ENCODE measurements at places on chromosomes 2 and 18.
A peak's percentile ranks its signal among the peaks of the same experiment; 100 is the strongest.

DNA sequence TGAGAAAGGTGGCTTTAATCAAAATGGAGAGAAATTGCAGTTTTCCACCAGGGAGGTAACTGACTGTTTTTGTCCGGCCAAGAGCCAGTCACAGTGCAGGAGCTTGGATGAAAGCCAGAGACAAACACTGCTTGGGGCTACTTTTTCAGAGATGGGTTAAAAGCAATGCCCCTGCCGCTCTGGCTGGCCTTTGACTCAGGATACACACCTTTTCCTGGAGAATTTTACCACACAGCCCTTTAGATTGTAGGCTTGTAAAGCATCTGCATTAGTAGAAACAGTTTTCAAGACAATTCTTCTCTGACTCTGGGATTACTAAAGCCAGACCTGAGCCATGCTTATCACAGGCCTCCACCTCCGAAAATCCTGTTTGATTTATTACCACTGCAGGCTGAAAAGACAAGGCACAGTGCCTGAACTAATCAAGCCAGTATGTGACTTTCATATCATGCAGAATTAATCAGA lies 79.7 kb downstream of the CCBE1 start:
- DNase-seq = no peak

DNA sequence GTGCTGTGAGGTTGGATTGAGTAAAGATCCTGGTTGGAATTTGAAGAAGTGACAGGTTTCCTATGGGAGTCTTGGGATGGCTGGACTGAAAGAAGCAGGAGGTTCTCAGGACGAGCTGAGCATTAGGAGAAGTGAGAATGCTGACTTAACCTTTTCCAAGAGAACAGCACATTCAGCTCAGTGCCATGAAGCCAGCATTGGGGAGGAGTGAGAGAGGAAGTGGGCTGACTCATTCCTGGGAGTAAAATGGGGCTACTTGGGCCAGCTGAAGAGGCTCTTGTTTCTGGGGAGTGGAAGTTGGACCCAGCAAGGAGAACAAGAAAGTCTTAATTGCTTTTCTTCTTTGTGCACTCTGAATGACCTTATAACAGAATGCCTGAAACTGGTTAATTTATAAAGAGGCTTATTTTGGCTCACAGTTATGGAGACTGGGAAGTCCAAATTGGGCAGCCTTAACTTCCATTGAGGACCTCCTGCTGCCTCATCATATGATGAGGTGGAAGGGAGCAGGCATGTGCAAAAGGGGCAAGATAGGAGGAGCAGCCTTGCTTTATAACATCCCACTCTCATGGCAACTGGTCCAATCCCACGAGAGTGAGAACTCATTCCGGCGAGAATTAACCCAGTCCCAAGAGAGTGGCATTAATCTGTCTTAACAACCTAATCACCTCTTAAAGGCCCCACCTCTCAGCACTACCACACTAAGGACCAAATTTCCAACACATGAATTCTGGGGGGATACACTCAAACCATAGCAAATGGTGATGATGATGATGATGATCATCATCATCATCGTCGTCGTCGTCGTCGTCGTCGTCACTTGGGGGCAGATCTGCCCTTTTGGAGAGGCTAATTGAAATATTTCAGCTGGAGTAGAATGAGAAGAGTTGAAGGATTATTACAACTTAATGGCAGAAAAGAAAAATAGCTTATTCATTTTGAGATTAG lies 26.1 kb downstream of the DGUOK start:
- DNase-seq = no peak

- DNase-seq = peak; percentile 40
These were observed 8.8 kb downstream of the RALB start for GRCh38 chr2:120261387-120262006.

- no peak for DNase-seq
These were observed 2.0 kb upstream of the CHRNA1 start for GRCh38 chr2:174766271-174766670.

- no peak for DNase-seq
These were observed 400.0 kb downstream of the ARHGAP15 start for GRCh38 chr2:143529118-143529720.

DNA sequence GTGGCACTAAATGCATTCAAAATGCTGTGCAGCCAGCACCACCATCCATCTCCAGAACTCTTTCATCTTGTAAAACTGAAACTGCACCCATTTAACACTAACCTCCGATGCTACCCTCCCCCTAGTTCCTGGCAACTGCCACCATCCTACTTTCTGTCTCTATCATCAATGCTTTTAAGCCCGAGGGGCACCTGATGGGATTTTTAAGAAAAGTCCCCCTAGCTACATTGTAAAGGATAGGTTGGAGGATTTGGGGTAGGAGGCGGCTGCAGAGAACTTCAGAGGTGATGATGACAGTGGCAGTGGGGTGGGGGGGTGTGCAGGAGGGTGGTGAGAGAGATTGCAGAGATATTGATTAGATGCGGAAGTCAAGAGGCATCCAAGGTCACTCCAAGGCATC lies 10.8 kb upstream of the YWHAQ start:
- peak; percentile 21 for DNase-seq

DNA sequence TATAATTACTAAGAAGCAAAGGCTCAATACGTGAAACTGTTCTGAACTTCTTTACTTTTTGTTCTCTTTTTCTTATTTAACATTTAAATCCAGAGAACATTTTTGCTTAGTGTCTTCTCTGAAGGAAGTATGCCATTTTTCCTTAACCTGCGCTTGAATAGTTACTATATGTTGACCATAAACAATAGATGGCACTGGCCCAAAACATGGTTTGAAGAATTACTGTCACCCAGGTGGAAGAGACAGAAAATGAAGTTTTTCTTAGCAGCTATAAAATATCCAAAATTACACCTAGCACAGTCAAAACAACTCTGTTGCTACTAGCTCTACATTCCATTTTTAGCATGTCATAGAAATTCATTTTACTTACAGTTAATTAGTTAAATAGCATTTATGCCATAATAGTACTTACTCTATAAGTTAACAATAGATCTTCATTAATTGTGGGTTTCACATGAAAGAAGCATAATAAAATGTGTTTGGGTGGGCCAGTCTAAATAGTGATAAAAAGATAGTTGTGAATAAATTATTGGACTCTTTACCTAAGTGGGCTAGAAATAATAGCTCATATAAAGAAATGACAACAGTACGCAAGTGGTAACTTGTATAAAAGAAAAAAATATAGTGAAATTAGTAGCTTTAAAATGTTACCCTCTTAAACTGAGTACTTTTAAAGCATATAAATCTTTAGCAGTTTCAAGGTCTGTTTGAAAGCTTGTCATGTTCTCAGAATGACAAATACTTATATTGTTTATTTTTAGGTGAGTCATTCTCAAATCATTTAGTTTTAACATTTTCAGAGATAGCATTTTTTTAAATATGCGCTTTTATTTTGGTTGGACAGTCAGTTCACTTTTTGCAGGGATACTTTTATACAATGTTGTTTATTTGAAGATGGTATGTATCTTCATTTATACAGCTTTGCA lies 3.7 kb downstream of the ETAA1 start:
- DNase-seq = no peak

Measured in stimulated activated CD4-positive, alpha-beta T cell treated with anti-CD3 and anti-CD28 coated beads, Interleukin-4, amount 100 ng/mL, for 1 hour (primary cell).